ENCODE measurements at places on chromosomes 13 and 19.

- DNase-seq = no peak
Observed at GRCh38 chr19:15669891-15670290, 3.0 kb upstream of the CYP4F12 start.

GRCh38 chr19:13538601-13539253 lies 32.4 kb upstream of the CACNA1A start:
- no peak for DNase-seq

DNA sequence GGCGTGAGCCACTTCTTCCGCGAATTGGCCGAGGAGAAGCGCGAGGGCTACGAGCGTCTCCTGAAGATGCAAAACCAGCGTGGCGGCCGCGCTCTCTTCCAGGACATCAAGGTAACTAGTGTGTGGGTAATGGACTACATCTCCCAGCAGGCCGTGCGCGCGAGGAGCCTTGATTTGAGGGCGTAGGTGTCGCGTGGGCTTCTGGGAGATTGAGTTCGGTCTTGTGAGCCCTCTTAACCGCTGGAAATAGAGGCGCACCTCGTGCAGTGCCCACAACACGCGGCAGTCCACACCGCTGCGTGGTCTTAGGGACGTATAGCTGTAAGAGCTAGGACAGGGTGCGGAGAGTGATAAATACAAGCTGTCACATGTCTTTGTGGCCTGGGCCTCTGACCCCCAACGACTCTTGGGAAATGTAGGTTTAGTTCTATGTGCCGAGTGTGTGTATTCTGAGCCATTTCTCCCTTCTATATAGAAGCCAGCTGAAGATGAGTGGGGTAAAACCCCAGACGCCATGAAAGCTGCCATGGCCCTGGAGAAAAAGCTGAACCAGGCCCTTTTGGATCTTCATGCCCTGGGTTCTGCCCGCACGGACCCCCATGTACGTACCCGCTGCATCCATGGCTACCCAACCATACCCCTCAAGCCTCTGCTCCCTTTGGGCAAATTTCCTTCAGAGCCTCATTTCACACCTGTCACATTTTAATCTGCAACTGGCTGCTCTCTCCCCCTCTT lies 864 bp downstream of the FTL start:
- no peak for DNase-seq

- DNase-seq = no peak
Observed at GRCh38 chr13:109715902-109716301, 70.5 kb downstream of the IRS2 start.

DNA sequence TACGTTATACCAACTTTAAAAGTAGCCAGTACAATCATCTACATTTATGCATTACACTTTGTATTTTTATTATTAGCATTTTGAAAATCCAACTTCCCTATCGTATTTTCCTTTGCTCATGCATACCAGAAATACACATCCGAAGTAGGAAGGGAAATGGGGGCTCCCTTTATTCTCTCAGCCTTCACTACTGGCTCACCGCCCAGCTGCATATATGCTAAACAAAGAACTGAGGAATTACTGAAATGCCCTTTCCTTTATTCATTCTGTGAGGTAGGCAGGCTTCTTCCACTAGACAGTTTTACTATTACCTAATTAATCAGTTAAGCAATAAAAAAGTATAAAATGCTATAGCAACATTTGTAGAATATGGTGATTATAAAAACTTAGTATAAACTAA lies 291.6 kb downstream of the KLF12 start:
- DNase-seq = no peak

DNA sequence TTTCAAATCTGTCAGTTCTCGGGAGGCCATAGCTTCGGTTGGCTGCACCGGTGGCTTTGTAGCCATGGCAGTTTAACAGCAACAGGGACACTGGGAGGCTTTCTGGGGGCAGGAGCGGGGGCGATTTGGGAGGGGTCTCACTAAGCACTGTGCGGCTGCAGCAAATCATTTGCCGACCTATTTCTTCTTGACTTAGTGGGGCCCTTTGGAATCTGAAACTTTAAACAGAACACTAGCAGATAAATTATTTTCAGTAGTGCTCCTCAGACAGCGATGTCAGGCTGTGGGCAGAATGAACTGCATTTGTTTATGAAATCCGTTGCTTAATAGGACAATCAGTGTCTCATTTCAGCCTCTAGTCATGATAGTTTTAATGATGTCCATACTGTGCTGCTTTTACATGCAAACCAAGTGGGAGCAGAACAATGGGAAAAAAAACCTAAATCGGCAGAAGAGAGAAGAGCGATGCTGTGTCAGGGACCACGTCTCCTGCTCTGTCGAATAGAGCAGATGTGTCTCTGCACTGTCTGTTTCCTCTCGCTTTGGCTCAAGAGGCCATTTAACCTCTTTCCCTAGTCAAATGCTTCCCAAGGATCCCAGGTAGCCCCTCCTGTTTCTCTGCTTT lies 211.9 kb downstream of the OLFM4 start:
- no peak for DNase-seq

DNA sequence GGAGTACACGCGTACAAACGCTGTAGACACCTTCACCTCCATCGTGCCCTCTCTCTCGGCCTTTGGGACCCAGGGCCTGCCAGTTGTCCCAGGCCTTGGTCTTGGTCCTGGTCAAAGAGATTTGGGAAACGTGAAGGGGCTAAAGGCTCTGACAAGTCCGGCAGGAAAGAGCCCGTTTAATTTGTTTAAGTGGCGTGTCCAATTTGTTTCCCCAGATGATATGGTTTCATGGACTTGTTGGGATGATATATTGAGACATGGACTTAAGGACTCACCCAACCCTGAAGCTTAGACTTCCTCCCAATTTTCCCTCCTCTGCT lies 2.7 kb downstream of the CLEC11A start:
- DNase-seq = no peak

DNA sequence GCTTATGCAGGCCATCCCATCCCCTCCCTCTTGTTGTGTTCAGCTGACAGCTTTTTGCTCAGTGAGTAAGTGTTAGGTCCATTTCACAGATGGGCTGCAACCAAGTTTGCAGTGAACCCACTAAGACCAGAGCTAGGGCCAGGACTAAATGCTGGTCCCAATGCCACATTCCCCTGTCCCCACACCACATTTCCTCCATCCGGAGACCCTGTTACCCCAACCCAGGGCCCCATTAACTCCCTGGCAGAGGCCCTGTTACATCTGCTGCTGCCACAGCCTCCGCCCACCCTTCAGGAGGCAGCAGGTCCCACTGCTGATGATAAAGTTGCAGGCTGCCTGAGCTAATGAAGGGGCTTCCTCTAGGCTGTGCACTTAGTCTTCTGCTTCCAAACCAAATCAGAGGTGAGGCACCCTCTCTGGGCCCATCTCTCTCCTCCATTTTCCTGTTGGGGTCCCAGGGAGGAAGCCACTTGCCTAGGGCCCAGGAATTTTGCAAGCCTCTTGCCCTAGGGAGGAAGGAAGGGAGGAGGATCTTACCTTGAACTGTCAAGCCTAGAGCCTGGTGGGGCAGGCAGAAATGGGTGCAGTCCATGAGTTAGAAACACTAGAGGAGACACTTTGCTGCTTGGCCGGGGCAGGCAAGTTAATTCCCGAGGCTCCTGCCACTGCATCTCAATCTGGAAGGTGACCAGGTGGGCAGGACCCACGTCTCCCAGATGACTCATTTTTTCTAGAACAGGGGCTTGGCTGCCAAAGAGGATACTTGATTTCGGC lies 3.4 kb upstream of the USF2 start:
- no peak for DNase-seq

GRCh38 chr13:30241532-30241931 lies 65.8 kb downstream of the KATNAL1 start:
- DNase-seq = no peak

DNA sequence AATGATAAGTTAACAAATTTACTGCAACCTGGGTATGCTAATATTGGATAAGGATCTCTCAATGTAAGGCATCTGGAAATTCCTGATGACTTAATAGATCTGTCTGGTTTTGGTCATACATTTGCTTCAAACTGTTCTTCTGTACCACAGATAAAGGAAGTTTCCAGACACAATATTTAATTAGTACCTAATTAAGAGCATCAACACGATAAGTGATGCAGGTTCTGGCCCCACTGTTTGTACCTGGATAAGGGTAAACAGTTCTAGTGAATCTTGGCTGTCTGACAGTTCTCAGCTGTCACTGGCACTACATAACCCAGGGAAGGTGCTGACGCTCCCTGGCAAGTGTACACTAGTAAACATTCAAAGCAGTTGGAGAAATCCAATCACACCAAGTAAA lies 165.6 kb downstream of the MZT1 start:
- DNase-seq = no peak

- DNase-seq = no peak
Observed at GRCh38 chr19:33572929-33573328, 48.8 kb upstream of the CHST8 start.

DNA sequence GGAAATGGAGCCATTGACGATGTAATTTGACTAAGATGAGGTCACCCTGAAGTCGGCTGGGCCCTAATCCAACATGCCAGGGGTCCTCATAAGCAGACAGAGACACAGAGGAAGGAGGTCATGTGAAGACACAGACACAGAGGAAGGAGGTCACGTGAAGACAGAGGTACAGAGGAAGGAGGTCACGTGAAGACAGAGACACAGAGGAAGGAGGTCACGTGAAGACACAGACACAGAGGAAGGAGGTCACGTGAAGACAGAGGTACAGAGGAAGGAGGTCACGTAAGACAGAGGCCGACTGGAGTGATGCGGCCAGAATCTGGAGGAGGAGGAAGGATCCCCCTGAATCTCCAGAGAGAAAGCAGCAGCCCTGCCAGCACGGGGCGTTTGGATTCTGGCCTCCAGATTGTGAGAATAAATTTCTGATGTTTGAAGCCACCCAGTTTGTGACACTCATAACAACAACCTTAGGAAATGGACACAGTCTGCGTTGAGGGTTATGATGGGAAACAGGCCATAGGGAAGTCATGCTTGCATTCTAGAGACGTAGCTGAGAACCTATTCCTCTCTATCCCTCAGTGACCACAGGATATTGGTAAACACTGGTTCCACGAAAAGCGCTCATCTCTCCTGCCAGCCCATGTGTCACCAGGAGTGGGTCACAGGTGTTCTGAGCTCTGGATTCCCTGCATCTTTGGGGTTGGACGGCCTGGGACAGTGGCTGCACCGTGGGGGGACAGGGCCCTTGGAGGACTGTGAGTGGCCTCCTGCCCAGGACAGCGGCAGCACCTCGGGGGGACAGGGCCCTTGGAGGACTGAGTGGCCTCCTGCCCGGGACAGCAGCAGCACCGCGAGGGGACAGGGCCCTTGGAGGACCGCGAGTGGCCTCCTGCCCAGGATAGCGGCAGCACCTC lies 108.5 kb downstream of the SOX1 start:
- DNase-seq = no peak

DNA sequence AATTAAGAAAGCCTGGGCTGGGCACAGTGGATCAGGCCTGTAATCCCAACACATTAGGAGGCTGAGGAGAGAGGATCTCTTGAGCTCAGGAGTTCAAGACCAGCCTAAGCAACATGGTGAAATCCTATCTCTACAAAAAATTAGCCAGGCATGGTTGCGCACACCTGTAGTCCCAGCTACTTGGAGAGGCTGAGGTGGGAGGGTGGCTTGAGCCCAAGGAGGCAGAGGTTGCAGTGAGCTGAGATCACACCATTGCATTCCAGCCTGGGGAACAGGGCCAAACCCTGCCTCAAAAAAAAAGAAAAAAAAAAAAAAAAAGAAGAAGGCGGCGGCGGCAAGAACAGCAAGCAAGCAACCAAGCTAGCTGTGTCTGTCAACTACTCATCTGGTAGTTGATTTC lies 26.7 kb downstream of the TSC22D1 start:
- DNase-seq = no peak

DNA sequence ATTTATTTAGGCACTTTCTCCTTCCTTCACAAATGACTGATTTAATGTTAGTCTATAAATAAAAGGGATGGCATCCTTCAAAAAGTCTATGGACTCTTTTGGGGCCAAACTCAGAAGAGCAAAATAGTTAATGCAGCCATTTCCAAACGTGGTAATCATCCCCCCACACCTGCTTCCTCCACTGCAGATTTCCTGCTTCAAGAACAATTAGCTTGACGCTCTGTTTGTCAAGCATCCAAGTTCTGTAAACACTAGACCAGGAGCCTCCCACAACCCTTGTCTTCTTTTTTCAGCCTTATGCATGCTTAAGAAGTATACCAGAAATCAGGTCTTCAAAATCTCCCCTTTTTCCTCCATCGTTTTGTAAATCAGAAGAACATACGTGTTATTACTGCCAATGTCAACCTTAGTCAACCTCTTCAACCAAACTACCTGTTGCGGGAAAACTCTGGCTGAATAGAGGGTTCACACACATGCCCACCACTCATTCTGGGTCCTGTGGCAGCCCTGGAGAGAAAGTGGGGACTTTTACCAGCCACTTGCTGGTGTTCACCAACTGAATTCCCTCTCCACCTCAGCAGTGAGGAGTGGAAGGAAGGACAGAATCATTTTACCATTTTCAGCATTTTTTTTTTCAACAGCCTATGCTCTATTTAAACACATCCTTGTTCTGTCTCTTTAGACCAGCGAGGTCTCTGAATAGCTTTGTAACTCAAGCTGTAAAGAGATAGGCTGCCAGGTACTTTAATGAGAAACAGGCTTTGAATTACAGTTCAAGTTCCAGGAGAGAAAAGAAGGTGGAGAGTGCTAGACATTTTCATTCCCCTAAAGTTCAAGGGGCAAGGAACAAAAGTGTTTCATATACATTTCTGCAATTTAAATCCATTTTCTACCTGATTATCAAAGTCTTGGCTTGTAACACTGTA lies 39.1 kb downstream of the EFNB2 start:
- no peak for DNase-seq

GRCh38 chr13:26695360-26695705 lies 65.3 kb downstream of the GPR12 start:
- no peak for DNase-seq

DNA sequence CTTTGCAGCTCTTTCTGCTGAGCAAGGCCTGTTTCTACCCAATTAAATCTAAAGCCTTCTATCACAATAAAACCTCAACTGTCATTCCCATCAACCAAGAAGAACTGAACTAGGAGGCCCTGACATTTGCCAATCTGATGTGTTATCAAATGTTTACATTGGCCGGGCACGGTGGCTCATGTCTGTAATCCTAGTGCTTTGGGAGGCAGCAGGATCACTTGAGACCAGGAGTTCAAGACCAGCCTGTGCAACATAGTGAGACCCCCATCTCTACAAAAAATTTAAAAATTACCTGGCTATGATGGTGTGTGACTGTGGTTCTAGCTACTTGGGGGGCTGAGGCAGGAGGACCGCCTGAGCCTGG lies 2.8 kb upstream of the FBXO17 start:
- no peak for DNase-seq

GRCh38 chr13:93318534-93319254 lies 92.1 kb downstream of the GPC6 start:
- DNase-seq = no peak

- DNase-seq = no peak
Observed at GRCh38 chr13:34153428-34154180, 335.7 kb downstream of the RFC3 start.

DNA sequence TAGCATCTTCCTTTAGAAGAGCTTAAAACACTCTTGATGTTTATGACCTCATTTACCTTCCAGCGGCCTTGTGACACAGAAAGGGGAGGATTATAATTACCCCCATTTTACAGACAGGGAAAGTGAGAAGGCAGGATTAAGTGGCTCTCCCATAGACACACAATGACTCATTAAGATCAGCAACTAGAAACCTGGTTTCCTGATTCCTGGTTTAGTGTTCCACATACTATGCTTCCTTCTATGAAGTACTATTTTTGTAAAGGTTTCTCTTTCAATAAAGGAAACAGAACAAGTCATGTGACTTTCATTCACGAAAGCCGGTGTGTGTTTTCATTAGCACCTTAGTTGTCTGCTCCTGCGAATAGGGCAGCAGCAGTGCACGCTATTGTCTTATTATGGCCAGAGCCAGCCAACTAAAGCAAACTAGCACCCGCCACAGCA lies 8.3 kb downstream of the IRS2 start:
- DNase-seq = no peak
